ENCODE measurements at places on chromosomes 7 and 10.

- DNase-seq, result no peak
Observed at GRCh38 chr10:80701706-80702105, 164.0 kb downstream of the SH2D4B start.

GRCh38 chr7:92639213-92639896 is 49.2 kb upstream of the FAM133B start:
- DNase-seq, result no peak

GRCh38 chr10:123480845-123481244 is 185.3 kb upstream of the GPR26 start:
- no peak for DNase-seq

- DNase-seq, result no peak
Observed at GRCh38 chr7:87148332-87148955, 3.8 kb upstream of the DMTF1 start.

- no peak for DNase-seq
Observed at GRCh38 chr10:62183442-62183841, 85.2 kb downstream of the RTKN2 start.

DNA sequence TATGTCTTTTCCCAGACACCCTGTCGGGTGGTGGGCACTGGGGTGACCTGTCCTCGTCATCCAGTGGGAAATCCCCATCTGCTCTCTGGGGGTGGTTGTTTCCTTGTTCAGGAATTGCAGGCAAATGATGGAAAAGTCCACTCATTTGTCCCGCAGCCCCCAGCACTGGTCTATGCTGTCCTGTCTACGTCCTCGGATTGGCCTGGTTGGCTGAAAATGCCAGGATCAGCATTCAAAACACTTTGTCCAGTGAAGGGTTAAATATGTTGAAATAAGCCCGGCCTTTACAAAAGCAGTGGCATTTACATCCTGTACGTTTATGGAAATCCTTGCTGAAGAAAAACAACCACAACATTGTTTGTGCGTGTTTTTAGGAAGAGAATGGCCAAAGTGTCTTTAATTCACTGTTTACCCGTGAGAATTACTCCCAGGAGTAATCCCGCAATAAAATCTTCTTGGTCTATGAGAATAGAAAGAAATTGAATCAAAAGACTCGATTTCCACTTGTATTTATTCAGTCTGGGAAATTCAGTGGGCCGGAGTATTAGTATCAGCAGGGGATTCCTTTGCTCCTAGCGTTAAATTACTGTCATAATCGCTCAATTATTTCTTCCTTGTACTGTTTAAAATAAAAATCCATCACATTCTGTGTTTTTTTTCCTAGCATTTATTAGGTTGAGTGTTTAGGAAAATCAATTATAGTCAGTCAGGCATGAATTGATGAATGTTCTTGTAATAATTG is 116.8 kb upstream of the SH2B2 start:
- no peak for DNase-seq

DNA sequence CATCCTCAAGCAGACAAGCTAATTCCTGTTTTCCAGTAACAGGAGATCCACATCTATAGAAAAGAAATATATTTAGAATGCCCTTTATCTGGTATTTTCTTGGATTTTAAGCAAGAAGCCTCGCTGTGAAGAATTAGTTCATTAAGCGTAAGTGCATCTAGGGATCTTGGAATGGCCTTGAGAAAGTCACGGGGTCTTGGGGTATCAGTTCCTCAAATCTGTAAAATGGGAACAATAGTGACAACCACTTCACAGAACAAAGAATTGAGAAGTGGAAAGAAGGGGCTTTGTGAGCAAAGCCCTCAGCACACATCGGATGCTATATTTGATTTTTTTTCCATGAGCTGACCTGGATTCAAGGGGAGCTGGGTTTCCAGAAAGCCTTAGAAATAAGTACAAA is 32.3 kb upstream of the WDFY4 start:
- no peak for DNase-seq

DNA sequence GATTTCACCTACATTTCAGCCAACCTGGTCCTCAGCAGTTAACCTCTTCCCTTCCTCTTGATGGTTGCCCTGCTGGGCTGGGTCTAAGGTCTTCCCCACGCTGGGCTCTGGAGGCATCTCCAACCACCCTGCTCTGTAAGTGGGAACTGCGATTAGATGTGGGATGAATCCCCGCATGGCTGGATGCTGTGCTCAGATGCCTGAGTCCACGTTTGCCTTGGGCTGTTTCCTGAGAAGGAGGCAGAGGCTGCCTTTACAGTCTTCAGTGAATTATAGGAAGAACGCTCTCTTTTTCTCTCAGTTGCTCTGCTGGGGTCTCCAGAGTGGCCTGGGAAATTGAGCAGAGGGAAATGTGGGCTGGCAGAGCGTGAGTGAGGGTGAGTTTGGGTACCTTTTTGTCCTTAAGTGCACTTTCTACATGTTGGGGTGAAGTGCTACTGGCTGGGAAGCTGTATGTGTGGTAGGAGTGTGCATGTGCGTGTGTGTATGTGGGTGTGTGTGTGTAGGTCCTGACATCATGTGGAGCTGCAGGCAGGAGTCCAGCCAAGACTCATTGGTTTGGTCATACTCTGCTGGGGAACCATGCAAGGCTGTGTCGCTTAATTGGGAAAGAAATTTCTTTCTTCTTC is 1.5 kb downstream of the GIMAP8 start:
- DNase-seq, result no peak

Data from cortex of kidney (tissue), 1 donor.